ENCODE measurements at places on chromosomes 11 and 22. TPM values are rescaled to one million over a fixed set of nuclear protein-coding genes. Genes with fewer than 3 reads are reported as not detected.

GRCh38 chr11:83361831-83362230, 75.7 kb upstream of the CCDC90B start:
- H3K4me1 ChIP-seq: no peaks in the 10 kb centered on the region
- no peak overlapping the region for H3K27ac ChIP-seq
- H3K27me3 ChIP-seq: no peaks in the 10 kb centered on the region
- no peak overlapping the region for H3K4me3 ChIP-seq

GRCh38 chr22:42884616-42885375, 27.7 kb upstream of the ARFGAP3 start:
- H3K4me3 ChIP-seq: no peak overlapping the region
- no peak for DNase-seq
- H3K36me3 ChIP-seq: peaks cover 17% of the 10 kb centered on the region
- peaks cover 24% of the 10 kb centered on the region for H3K4me1 ChIP-seq
- no peak overlapping the region for H3K27ac ChIP-seq
- H3K27me3 ChIP-seq: no peaks in the 10 kb centered on the region

The TNKS1BP1 gene
- total RNA-seq: 10.4 TPM

GRCh38 chr22:25774575-25775026, 32.6 kb downstream of the MYO18B start:
- H3K4me1 ChIP-seq: peaks cover 36% of the 10 kb centered on the region
- H3K27me3 ChIP-seq: no peaks in the 10 kb centered on the region
- DNase-seq: no peak
- H3K27ac ChIP-seq: no peak overlapping the region
- H3K4me3 ChIP-seq: no peak overlapping the region

The OR5M10 gene
- total RNA-seq: not detected

GRCh38 chr11:102883141-102883540, 8.4 kb upstream of the MMP12 start:
- no peak for DNase-seq
- no peak overlapping the region for H3K27ac ChIP-seq
- no peaks in the 10 kb centered on the region for H3K27me3 ChIP-seq
- H3K36me3 ChIP-seq: no peaks in the 10 kb centered on the region

The TRIM29 gene
- not detected for total RNA-seq

GRCh38 chr11:69705901-69706787, 2.3 kb upstream of the FGF19 start:
- no peak for DNase-seq
- H3K27me3 ChIP-seq: peaks cover 43% of the 10 kb centered on the region
- no peak overlapping the region for H3K27ac ChIP-seq
- no peak overlapping the region for H3K4me3 ChIP-seq
- H3K36me3 ChIP-seq: no peaks in the 10 kb centered on the region
- peaks cover 4% of the 10 kb centered on the region for H3K4me1 ChIP-seq

- H3K27me3 ChIP-seq: peaks cover 12% of the 10 kb centered on the region
- H3K27ac ChIP-seq: no peak overlapping the region
- H3K4me1 ChIP-seq: no peaks in the 10 kb centered on the region
- H3K36me3 ChIP-seq: peaks cover 8% of the 10 kb centered on the region
- no peak for DNase-seq
Measured at GRCh38 chr22:39797528-39798147, 95.9 kb downstream of the ENTHD1 start.

DNA sequence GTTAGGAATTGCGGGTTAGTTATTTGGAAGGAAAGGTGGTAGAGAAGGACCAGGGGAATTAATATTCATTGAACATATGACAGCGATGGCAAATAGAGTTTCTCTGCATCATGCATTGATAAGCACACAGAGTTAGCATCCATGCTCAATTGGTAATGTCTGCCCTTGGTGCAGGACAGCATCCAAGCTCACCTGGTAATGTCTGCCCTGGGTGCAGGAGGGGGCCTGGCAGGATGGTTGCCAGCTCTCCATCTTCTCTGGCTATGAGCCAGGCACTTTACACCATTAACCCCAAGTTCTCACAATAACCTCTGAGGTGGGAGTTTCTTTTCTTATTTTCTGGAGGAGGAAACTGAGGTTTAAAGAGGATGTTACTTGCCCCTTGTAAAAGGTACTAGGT, 50.4 kb upstream of the RBFOX2 start:
- H3K27me3 ChIP-seq: peaks cover 2% of the 10 kb centered on the region
- peaks cover 2% of the 10 kb centered on the region for H3K4me1 ChIP-seq
- DNase-seq: no peak
- no peak overlapping the region for H3K27ac ChIP-seq
- no peaks in the 10 kb centered on the region for H3K36me3 ChIP-seq
- no peak overlapping the region for H3K4me3 ChIP-seq

The MISFA gene
- total RNA-seq: 0.67 TPM

DNA sequence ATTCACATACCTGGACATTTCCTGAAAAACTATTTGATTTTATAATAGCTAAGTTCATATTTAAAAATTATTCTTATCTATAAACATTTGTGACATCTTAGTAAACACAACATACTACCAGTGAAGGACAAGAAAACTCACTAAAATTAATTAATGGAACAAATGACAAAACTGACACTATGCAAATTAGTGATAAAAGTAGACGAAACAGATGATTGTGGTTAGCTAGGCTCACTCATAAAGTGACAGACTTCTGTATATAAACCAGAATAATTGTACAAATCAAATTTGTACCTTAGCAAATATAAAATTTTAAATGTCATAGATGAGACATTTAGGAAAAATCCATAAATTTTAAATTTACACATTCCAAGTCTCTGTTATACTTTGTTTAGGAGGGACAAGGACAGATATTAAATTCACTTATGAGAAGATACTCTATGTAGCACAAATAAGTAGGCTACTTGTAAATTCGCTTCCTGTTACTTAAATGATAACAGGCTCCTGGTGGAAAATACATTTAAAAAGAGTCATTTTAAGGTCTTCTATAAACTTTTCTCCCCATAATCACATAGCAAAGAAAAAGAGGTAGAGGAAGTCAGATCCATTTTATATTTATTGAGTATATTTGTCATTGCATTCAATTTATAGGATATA, 81.2 kb downstream of the KIF18A start:
- H3K27me3 ChIP-seq: no peaks in the 10 kb centered on the region
- no peak overlapping the region for H3K27ac ChIP-seq
- H3K4me3 ChIP-seq: no peak overlapping the region
- H3K4me1 ChIP-seq: no peaks in the 10 kb centered on the region
- DNase-seq: no peak

DNA sequence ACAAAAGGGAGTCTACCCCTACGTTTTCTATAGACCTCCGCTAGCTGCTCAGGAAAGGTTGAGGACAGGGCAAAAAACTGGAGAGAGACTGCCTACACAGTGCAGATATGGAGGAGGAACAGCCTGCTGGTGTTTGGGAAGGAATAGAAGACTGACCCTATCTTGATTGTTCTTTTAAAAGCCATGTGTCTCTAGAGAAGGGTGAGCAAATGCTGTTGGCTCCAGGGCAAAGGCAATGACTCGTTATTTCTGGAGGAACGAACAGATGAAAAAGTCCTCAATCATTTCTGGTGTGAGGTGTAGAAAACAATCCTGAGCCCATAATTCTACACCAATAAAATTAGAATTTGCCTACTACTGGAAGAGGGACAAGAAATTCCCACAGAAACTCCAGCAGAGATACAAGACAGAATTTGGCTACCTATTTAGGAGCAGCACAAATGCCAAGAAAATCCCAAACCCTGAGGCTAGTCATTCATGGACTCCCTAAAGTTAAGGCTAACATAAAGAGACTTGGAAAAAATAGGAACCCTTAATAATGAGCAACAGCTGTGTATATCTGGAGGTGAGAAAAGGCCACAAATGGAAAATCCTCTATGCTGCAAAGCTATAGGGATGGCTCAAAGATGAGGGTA, 1206.3 kb upstream of the CNTN5 start:
- no peaks in the 10 kb centered on the region for H3K36me3 ChIP-seq
- DNase-seq: no peak
- H3K4me1 ChIP-seq: no peaks in the 10 kb centered on the region
- H3K4me3 ChIP-seq: no peak overlapping the region

The UBE4A gene
- total RNA-seq: 42.6 TPM

The HTR3A gene
- total RNA-seq: not detected

The APOA5 gene
- not detected for total RNA-seq

GRCh38 chr22:20015187-20015625, 1.4 kb downstream of the ARVCF start:
- H3K4me1 ChIP-seq: peaks cover 12% of the 10 kb centered on the region
- H3K36me3 ChIP-seq: no peaks in the 10 kb centered on the region
- H3K27ac ChIP-seq: no peak overlapping the region
- peaks cover 28% of the 10 kb centered on the region for H3K27me3 ChIP-seq
- peak overlapping the region; percentile 54 for H3K4me3 ChIP-seq
- DNase-seq: no peak

DNA sequence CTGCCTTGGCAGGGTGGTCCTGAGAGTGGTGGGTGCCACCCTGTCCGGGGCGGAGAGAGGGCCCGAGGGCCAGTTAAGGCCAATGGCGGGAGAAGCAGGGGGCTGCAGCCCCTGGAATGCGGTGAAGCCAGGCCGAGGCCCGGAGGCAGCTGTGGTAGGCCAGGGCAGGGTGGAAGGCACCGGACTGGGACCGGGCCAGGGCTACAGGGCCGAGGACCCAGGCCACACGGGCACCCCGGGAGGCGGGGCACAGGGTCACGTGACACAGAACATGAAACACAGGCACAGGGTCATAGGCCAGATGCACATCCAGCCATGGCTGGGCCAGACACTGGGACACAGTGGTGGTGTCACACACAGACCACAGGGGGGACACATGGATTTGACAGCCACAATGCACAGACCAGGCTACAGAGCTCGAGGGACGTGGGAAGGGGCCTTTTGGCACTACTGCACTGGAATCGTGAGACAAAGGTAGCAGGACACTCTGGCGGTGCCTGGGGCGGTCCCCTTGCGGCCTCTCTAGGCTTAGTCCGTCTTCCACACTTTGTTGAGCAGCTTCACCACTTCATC, 2.8 kb downstream of the SLC25A1 start:
- peaks cover 38% of the 10 kb centered on the region for H3K4me1 ChIP-seq
- H3K27me3 ChIP-seq: peaks cover 4% of the 10 kb centered on the region
- DNase-seq: no peak
- H3K27ac ChIP-seq: no peak overlapping the region
- no peak overlapping the region for H3K4me3 ChIP-seq

DNA sequence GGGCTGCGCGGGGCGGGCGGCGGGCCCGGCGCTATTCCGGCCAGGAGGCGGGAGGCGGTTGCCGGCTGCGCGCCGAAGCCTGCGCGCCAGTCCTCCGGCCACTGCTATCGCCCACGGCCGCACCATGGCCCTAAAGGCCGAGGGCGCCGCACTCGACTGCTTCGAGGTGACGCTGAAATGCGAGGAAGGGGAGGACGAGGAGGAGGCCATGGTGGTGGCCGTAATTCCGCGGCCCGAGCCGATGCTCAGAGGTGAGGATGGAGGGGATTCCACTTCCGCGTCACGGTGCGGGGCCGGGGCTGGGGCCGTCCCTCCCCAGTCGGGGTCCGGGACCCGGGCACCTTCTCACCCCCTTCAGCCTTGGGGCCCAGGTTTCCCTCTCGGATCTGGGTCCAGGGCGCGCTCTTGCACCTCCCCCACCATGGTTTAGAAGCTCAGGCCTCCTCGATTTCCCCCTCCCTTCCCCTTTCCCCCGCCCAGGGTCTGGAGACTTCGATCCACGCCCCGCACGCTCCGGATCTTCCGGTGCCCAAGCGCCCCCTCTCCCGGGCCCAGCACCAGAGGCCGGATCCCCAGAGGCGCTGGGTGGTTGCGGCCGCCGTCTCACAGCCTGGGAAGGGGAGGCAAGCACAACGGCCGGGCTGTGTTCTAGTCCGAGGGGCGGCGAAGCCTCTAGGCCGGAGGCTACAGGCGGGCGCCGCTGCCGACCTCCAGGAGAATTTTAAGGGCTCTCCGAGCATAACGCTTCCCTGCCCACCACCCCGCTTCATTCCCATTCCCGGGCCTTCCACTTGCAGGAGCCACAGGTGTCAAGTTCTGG, 517 bp downstream of the SPINDOC start:
- H3K27ac ChIP-seq: peak overlapping the region; percentile 78
- H3K27me3 ChIP-seq: peaks cover 2% of the 10 kb centered on the region
- H3K36me3 ChIP-seq: peaks cover 24% of the 10 kb centered on the region
- H3K4me3 ChIP-seq: peak overlapping the region; percentile 80
- peak; percentile 47 for DNase-seq
- H3K4me1 ChIP-seq: peaks cover 32% of the 10 kb centered on the region

DNA sequence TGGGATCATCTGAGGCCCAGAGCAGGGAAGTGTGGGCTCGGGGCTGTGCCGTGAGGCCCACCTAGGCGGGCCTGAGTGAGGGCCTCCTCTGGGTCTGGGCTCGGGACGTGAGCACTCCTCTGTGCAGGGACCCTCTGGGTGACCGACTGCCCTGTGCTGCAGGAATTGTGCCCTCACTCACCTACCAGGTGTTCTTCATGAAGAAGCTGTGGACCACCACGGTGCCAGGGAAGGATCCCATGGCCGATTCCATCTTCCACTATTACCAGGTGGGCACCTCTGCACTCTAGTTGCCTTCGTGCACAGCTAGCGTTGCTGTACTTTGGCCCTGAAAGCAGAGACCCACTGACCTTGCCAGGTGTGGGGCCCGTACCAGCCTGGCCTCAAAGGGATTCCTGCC, 80.5 kb downstream of the MYO7A start:
- H3K4me3 ChIP-seq: no peak overlapping the region
- H3K27ac ChIP-seq: no peak overlapping the region
- no peaks in the 10 kb centered on the region for H3K4me1 ChIP-seq
- no peaks in the 10 kb centered on the region for H3K36me3 ChIP-seq
- no peaks in the 10 kb centered on the region for H3K27me3 ChIP-seq

The CNTN5 gene
- not detected for total RNA-seq

The GDPD4 gene
- total RNA-seq: not detected

DNA sequence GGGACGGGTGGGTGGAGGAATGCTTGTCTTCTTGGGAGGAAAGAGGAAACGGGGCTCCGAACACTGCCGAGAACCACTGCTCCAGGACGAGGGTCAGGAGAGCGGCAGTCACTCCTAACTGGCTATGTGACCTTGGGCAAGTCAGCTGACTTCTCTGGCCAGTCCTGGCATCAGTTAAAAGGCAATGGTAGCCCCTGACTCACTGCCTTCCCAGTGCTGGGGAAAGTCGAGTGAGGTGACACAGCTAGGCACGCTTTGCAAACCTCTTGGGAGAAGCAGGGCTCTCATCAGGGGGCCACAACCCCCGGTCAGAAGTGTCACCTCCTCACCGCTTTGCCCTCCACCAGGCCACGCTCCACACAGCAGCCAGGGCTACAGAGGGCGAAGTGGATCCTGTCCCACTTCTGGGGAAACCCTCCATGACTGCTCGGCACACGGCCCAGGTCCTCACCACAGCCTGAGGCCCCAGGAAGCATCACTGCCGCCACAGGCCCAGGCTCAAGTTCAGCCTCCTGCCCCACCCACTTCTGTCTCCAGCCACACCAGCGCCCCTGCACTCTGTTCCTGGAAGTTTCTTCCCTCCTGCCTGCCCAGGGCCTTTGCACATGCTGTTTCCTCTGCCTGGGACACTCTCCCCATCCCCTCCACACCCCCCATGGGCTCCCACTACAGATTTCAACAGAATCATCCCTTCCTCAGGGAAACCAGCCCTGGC, 16.3 kb downstream of the IL2RB start:
- H3K27me3 ChIP-seq: no peaks in the 10 kb centered on the region
- peaks cover 63% of the 10 kb centered on the region for H3K36me3 ChIP-seq
- DNase-seq: no peak
- H3K27ac ChIP-seq: peak overlapping the region; percentile 62
- peaks cover 37% of the 10 kb centered on the region for H3K4me1 ChIP-seq
- no peak overlapping the region for H3K4me3 ChIP-seq

The TPCN2 gene
- total RNA-seq: 18.0 TPM

The ENTHD1 gene
- 0.07 TPM for total RNA-seq

- H3K27me3 ChIP-seq: no peaks in the 10 kb centered on the region
- DNase-seq: no peak
- H3K36me3 ChIP-seq: peaks cover 82% of the 10 kb centered on the region
- H3K27ac ChIP-seq: peak overlapping the region; percentile 90
- H3K4me1 ChIP-seq: peaks cover 89% of the 10 kb centered on the region
- H3K4me3 ChIP-seq: peak overlapping the region; percentile 15
Measured at GRCh38 chr11:35178067-35178805, 39.3 kb downstream of the CD44 start.

All from activated CD4-positive, alpha-beta T cell treated with anti-CD3 and anti-CD28 coated beads, Interleukin-2, amount 10 ng/mL, durations not matched to agents 7 days and 5 days (primary cell).